Fibroblast of lung (primary cell): ENCODE measurements at places on chromosomes 16 and 17. TPM values are rescaled to one million over a fixed set of nuclear protein-coding genes. Genes with fewer than 3 reads are reported as not detected.

The GTF3C1 gene
- polyA plus RNA-seq = 20.1 and 34.1 TPM in 2 replicates

- DNase-seq = no peak
Measured at GRCh38 chr17:7789131-7789530, 44.9 kb upstream of the KDM6B start.

- no peak for DNase-seq
Measured at GRCh38 chr17:7312432-7313087, 2.6 kb downstream of the GPS2 start.

- DNase-seq = no peak
Measured at GRCh38 chr17:68060336-68060735, 24.8 kb downstream of the KPNA2 start.

DNA sequence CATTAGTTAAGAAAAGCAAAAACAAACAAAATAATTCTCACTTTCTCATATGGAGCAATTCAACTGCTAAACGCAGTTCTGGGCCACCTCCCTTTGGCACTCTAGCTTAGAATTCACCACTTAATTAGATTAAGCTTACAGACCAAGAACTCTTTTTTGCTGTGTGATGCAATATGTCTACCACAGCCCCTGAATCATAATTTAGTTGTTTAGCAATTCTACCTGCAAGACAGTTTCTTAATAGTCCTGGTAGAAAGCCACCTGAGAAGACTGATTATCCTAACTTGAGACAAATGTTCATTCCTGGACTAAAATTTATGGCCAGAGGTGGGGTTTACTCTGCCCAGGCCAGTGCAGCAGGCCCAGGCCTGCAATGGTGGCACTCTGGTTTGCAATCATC is 205.9 kb downstream of the HS3ST3A1 start:
- DNase-seq = peak; percentile 64

The ZNF232 gene
- 4.2 and 4.6 TPM in 2 replicates for polyA plus RNA-seq
